Right kidney (tissue), 9 donors: ENCODE measurements at places on chromosomes 13 and 19.

GRCh38 chr13:48655291-48655690 is 1.6 kb downstream of the CYSLTR2 start:
- DNase-seq = no peak

- DNase-seq = no peak
Measured at GRCh38 chr19:6056801-6057650, 53.3 kb downstream of the RFX2 start.

GRCh38 chr13:27036236-27036981 is 135.2 kb downstream of the USP12 start:
- DNase-seq = no peak

DNA sequence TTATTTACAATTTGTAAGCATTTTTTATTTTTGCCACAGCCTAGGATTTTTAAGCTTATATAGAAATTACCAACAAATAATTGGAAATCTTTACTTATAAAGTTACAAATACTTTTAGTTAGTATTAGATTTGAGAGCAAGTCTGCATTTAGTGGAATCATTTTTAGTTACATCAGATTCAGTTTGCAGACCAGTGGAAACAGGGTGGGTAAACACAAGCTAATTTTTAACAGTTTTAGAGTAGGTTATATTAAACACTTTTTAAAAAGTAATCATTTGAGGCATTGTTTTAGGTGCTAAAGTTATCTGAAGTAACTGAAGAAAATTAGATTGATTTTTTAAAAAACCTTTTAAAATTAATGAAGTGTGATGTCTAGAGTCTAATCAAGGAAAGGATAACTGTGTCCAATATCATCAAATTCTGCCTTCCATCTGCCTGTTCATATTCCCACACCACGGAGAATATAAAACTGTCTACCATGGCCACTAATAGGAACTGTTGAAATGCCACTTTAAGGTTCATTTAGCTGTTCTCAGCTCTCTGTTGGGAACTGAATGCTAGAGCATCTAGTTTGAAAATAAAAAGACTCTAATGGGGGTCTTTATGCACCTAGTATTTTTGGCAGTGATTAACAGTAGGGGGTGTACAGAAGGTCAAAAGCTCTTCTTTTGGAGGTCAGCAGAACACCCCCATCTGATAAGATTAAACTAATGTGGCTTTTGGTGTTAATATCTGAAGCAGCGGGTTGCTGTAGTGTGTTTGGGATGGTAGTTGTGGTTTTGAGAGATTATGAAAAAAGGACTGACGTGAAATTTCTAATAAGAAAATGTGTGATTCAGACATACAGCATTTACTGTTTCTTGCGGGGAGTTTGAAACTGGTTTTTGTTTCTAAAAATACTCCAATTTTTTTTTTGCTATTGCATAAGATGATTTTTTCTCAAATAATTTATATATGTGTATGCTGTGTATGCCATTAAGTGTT is 66.5 kb downstream of the NDFIP2 start:
- no peak for DNase-seq

DNA sequence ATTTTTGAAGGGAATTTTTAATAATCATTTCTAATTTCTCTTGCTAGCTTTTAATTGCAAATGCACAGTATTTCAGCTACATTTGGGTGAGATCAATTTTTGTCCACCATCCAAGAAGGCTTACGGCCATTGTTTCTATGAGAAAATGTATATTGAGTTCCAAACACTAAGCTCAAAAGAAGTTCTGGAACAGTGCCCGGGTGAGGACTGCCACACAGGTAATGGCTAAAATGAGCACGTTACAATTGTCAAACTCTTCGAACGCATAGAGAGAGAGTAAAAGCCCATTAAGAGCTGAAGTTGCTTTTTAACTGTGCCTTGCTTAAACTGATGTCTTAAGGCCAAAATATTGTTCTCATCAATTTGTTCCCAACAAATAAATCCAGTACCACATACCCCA is 755.0 kb downstream of the DIAPH3 start:
- no peak for DNase-seq

GRCh38 chr13:38338089-38338488 is 11.6 kb upstream of the UFM1 start:
- DNase-seq = no peak

GRCh38 chr13:109680288-109680687 is 106.1 kb downstream of the IRS2 start:
- no peak for DNase-seq

DNA sequence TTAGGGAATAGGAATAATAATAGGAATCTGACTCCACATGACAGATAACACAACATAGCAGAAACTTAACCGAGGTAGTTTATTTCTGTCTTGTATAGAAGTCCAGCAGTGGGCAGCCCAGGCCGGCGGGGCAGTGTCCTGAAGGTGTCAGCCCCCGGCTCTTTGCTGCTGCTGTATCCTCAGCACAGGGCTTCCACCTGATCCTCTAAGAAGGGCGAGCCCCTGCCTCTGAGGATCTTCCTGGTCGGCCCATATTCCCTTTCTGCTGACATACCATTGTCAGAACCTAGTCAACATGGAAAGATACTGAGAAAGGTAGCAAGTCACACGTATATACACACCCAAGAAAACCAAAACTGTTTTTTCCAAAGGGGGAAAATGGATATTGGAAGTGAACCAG is 56.2 kb upstream of the GPR183 start:
- no peak for DNase-seq

- DNase-seq = no peak
Measured at GRCh38 chr13:68923995-68924394, 1183.6 kb upstream of the ATXN8OS start.

GRCh38 chr13:66994097-66994496 is 236.0 kb downstream of the PCDH9 start:
- DNase-seq = peak; percentile 60

- DNase-seq = peak; percentile 61
Measured at GRCh38 chr19:9934132-9934950, 2.0 kb downstream of the OLFM2 start.

- no peak for DNase-seq
Measured at GRCh38 chr13:106681536-106681935, 113.6 kb upstream of the ARGLU1 start.

- peak; percentile 82 for DNase-seq
Measured at GRCh38 chr19:57803594-57804325, 11.0 kb downstream of the ZNF552 start.

- DNase-seq = no peak
Measured at GRCh38 chr19:19155495-19156219, 14.4 kb downstream of the MEF2B start.

DNA sequence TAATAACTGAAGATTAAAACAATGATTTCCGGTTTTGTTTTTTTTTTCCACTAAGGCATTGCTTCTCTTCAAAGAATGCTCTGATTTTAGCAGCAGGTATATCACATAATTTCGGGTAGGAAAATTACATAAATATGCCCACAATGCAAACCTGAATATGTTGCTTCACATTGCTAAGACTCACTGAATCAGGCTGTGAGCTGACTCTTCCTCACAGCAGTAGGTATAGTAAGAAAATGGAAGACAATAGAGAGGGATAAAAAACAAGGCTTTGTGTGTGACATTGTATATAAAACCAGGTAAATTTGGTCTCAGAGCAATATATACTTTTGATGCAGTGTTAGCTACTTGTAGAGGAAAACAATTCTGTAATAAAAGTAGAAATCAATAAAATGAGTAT is 1355.0 kb downstream of the OLFM4 start:
- no peak for DNase-seq

DNA sequence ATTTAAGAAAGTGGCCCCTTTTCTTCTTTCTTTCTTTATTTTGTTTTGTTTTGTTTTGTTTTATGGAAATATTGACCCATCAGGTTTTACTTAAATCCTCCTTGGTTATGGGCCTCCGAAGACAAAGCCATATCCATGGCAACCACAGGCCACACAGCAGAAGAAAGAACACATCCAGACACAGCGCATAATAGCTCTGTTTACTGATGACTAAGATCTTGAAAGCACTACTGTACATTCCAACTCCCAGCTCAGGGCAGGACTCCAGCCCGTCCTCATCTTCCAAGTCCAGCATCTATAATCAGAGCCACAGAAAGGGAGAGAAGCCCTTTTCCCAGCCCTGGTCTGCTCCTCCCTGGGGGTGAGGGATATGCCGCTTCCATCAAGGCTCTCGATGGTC is 84.3 kb downstream of the NUFIP1 start:
- no peak for DNase-seq

GRCh38 chr19:6682607-6683128 is 12.7 kb upstream of the TNFSF14 start:
- no peak for DNase-seq

GRCh38 chr13:100100115-100100879 is 11.4 kb downstream of the PCCA start:
- DNase-seq = peak; percentile 13

- no peak for DNase-seq
Measured at GRCh38 chr13:34678154-34678553, 263.9 kb upstream of the NBEA start.

DNA sequence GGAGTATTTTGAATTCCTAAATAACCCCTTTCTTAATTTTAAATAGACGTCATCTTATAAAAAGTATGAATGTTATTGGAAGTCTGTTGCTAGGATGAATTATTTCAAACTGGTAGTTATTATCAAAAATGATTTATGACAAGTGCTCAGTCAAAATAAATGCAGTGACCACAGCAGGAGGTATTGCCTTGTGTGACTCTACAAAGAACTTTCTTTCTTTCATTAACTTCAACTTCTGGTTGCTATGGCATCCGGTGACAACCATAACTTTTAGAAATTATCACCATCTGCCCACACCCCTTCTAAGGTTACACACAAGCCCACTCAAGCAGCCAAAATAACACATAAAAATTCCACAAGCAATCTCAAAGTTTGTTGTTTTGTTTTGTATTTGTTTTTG is 189.9 kb downstream of the DACH1 start:
- DNase-seq = peak; percentile 17

- DNase-seq = no peak
Measured at GRCh38 chr19:5561559-5561958, 6.2 kb downstream of the TINCR start.

- DNase-seq = no peak
Measured at GRCh38 chr13:96650301-96650886, 343.9 kb downstream of the OXGR1 start.

GRCh38 chr19:11382898-11383705 is 1.0 kb downstream of the EPOR start:
- peak; percentile 49 for DNase-seq

- DNase-seq = no peak
Measured at GRCh38 chr13:109794095-109794494, 7.7 kb upstream of the IRS2 start.

- DNase-seq = no peak
Measured at GRCh38 chr19:31461814-31462539, 112.7 kb upstream of the TSHZ3 start.

DNA sequence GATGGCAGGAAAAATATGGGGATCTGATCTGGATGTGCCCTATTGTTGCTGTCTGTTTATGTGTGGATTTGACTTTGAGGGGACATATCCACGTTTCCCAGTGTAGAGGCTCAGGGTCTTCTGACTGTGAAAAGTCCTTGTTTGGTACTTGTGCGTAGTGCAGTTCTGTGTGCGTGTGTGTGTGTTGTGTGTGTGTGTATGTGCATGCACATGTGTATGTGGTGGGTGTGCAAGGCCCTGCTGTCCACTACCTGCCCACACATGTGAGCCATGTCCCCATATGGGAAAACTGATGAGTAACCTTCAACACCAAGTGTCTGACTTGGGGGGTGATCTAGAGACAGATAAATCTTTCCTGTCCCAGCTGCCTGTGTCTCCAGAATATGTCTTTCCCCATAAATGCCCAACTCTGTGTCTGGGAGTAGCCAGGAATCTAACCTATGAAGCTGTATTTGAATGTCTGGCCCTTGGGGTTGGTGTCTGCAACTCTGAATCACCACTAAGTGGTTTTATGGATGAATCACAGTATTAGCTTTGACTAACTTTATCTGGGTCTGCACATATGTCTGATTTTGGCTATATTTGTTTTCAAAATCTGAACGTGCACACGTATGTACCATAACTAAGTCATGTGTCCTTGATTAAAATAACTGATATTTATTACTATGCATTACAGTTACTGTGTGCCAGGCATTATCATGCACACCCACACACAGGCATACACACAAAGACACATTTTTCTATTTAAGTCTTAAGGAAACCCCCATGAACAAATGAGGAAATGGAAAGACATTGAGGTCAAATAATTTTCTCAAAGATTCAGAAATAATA is 17.4 kb downstream of the KLK2 start:
- no peak for DNase-seq

GRCh38 chr13:41928323-41928722 is 32.6 kb downstream of the VWA8 start:
- no peak for DNase-seq

GRCh38 chr19:41116261-41116660 is 2.0 kb downstream of the CYP2F1 start:
- no peak for DNase-seq

DNA sequence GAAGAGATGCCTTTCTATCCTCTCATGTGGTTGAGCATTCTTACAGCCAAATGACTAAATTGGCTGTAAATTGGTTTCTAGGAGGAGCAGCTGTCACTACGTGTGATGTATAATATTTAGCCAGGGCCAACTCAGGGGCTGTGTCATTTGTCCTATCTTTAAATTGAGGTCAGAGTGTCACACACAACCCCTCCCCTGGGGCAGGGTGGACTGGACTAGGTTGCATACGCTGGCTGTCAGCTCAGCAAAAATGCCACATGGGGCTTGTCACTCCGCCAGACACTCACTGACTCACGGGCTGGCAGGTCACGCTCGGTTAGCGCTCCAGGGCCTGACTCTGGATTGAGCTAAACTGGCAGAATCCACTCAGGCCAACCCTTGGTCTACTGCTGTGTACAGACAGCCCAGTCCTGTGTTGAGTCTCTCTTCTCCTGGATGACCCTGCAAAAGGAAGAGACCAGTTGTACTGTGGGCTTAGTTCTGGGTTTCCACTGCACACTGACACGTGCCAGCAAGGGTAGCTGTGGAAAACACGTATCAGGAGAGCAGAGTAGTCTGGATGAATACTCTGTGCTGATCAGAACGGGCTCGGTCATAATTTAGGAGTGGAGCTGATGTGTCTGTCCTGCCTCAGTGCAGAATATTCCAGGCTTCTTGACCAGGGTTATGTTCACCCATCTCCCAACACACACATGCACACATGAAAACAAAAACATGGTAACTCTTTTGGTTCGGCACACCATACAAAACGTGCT is 29.1 kb downstream of the SHISA2 start:
- DNase-seq = peak; percentile 71

GRCh38 chr13:50198508-50198907 is 183.3 kb downstream of the KCNRG start:
- no peak for DNase-seq

GRCh38 chr19:22882797-22883196 is 50.7 kb downstream of the ZNF723 start:
- DNase-seq = no peak

DNA sequence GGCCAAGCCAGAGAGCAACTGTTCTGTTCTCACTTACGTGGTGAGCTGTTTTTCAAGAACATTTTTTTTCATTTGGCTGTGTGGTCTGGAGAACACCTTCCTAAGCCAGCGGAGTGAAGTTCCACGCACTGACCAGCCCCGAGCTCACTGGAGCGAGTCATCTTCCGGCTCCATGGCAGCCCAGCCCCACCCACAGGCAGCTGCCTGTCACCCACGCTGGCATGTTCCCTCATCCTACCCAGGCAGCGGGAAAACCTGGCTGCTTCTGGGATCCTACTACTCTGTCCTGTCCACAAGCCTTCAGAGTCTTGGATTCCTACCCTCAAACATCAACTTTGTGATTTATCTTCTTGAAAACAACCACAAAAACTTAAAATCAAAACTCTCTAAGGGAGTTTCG is 76.2 kb downstream of the GGACT start:
- DNase-seq = no peak
